ENCODE measurements at places on chromosomes 1 and 21.

- DNase-seq: no peak
These were observed 4.8 kb downstream of the CTH start for GRCh38 chr1:70415882-70416281.

DNA sequence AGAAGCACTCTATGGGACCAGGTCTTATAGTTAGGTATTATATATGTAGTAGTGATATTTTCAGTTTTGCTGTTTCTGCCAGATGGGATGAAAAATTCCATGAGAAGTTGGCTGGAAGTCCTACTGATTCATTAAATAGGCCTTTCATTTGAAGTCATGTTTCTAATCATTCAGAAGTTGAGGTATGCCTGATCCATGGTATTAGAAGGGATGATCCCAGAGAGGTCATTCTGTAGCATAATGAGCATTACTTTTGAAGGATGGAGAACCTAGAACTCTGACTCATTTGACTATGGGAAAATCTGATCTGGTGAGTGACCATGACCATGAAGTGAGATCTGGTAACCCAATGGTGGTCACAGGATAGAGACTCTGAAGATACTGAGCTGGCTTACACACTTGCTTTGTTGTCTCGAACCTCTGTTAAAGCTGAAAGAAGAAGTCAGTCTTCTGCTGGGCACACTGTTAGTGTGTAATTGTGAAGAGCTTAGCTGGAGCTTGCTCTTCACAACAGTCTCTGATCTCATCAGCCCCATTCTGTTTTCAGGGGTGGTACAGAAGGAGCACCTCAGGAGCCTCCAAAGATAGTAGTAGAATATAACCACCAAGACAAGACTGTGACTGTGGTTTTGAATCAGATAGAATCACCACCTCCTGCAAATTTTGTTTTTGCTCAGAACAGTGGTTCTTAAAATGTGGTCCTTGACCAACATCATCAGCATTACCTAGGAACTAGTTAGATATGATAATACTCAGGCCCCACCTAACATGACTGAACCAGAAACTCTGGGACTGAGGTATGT, 9.0 kb downstream of the MGST3 start:
- peak; percentile 40 for DNase-seq

DNA sequence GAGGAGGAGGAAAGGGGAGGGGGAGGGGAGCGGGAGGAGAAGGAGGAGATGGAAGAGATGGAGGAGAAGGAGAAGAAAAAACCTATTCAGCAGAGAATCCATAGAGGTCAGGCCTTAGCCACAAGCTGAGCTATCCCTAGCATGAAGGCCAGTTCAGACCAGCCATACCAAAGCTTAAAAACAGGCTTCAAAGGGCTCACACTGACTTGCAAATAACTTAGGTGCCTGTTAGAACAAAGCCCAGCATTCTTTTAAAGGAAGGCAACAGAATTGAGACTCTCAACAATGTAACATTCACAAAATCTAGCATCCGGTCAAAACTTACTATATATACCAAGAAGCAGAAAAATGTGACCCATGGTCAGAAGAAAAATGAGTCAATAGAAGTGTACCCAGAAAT, 43.6 kb upstream of the IFFO2 start:
- no peak for DNase-seq

- peak; percentile 40 for DNase-seq
These were observed 61.9 kb downstream of the DNTTIP2 start for GRCh38 chr1:93816970-93817678.

GRCh38 chr1:152447484-152447883, 33.4 kb upstream of the CRNN start:
- DNase-seq: no peak

DNA sequence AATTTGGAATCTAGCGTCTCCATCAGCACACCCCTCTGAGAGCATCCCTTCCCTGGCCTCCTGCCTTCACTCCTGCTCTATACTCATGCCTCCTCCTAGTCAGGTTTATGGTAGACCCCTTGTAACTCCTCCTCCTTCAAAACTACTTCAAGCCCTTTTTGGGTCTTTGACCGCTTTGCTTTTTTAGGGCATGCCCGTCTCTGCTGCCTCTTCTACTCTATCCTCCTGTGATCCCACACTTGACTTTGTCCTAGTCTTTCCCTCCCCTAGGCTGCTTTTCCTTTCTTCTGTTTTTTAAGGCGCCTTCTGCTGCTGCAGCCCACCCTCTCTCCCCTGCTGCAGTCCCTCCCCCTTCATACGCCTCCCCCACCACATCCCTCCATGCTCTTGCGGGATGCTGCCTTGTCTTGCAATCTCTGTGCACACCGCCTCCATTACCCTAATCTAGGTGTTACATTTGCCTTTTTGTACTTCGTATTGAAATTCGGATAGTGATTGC, 1.5 kb downstream of the SNX27 start:
- peak; percentile 30 for DNase-seq

- DNase-seq: no peak
These were observed 164.8 kb upstream of the COL6A1 start for GRCh38 chr21:45816794-45817193.

DNA sequence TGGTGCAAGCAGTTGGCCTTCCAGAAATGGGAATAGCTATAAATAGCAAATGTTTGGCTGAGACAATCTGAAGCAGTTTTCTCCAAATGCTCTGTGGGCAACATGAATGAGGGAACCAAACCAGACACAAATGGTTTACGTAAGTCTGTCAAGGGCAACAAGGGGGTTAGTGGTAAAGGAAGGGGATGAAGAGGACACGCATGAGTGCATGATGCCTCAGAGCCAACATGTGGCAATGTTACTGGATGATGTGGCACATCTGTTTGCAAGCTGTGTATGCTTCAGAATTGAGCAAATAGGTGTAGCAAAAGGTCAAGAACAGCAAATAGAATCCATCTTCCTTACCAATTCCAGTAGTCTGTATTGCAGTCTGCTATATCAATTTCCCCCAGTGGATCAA, 76.3 kb upstream of the LMO4 start:
- DNase-seq: peak; percentile 93

DNA sequence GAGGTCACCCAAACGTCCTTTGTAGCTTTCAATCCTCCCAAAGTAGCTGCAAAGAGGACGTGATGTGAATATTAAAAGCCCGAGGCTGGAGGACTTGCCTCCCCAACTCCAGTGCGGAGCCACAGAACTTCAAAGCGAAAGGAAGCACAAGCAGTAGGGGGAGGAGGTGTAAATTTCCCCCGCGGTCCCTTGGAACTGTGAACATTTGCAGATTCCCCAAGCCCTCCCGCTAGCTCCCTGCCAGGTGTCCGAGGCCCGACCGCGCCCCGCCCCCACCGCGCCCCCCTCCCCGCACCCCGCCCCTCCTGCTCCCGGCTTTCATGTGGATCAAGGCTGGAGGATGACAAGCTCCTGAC, 41.5 kb upstream of the HAO2 start:
- no peak for DNase-seq

DNA sequence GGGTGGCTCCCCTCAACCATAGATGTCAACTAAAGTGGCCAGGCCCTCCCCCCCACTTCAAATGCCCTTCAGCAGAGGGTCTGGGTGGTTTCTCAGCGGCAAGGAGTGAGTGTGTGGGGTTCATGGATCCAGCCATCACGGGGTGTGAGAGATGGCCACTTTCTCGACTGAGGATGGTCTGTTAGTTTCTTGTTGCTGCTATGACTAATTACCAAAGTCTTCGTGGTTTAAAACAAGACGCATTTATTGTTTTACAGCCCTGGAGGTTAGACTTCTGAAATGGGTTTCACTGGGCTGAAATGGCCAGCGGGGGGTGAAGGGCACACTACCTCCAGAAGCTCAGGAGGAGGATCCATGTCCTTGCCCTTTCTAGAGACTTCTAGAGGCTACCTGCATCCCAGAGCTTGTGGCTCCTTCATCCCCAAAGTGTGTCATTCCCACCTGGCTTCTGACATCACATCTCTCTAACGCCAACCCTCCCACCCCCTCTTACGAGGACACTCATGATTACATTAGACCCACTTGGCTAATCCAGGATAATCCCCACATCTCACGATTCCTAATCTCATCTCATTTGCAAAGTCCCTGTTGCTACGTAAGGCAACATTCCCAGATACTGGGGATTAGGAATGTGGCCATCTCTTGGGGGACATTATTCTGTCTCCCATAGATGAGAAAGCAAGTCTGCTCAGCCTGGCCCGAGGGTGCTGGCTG, 53.0 kb downstream of the EPHB2 start:
- no peak for DNase-seq

DNA sequence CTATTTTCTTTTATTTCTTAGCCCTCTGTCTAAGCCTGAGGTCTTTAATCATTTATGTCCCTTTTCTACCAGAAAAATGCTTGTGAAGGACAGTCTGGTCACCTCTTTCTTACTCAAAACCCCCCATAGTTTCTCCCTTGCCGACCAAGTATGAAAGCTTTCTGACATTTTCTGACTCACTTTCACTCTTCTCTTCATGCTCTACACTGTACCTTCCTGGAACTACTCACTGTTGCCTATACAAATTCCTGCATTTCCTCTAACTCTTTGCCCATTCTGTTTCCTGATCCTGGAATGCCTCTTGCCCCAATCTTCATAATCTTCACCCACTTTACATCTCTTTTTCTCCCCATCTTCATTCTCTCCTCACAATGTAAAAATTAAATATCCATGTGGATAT, 380.0 kb downstream of the HHIPL2 start:
- DNase-seq: peak; percentile 55

DNA sequence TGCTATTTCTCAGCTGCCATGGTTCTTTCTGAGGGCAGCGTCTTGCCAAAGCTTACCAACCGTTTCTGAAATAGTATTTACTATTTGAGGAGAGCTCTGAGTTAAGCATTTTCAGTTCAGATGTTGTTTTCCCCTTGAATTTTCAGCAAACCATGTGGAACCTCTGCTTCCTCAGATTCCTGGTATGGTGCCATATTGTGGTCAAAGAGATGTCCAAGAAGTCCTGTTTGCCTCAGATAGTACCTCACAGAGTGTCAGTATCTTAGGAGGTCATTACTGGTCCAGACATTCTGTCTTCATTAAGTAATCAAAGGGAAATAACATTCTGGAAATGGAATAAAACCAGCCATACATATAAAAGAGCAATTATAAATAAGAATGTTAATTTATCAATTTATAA, 36.6 kb downstream of the VANGL2 start:
- DNase-seq: no peak

- no peak for DNase-seq
These were observed 42.4 kb downstream of the CHD5 start for GRCh38 chr1:6137758-6138157.

DNA sequence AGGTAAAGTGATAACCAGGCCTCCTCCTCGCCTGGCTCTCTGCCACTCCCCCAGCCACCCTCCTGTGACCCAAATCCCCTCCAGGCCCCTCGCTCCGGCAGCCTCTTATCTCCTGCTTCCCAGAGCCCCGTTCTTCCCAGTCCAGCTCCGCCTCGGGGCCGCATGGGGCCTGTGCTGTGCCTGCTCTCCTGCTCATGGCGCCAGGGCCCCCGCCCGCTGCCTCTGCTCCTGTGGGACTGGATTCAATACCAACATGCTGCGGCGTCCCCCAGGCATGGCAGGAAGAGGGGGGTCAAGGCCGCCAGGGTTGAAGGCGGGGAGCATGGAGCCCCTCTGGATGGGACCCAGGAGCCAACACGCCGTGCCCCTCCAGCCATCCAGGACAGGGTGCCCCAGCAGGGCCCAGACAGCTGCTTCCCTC, 213.0 kb upstream of the VAMP3 start:
- no peak for DNase-seq

DNA sequence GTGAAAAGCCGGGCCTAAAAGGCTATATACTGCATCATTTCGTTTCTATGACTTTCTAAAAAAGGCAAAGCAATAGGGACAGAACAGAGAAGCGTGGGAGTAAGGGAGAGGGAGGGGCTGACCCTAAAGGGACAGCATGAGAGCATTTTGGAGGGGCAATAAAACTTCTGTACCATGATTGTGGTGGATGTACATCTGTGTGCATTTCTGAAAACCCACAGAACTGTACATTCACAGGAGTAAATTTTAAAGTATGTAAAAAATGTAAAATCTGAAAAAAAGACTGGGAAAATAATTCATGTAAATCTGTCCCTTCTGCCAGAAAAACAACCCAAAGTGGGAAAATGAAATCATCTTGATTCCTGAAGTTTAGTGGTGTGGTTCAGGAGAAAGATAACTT, 235.4 kb downstream of the CENPF start:
- DNase-seq: peak; percentile 51

DNA sequence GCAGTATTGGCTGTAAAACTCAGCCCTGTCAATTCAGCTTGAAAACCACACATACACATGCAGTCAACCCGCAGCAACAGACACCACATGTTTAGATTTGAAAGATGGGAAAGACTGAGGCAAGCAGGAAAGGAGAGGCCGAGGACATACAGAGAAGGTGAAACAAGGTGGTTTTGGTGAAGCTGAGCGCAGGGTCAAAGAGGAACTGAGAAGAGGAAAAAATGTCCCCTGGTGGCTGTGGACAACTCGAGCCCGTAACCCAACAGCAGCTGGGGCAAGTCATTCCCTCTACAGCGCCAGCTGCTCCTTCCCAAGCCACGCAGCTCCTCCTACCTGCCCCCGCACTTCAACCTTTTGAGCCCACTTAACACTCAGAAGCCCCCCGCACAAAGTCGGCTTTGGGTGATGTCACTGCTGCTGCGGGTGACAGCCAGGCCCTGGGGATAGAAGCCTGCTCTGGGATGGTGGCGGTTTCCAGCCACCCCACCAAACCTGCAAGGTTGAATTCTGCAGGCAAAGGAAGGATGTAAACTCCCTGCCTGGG, 63.0 kb downstream of the KCNN3 start:
- no peak for DNase-seq

DNA sequence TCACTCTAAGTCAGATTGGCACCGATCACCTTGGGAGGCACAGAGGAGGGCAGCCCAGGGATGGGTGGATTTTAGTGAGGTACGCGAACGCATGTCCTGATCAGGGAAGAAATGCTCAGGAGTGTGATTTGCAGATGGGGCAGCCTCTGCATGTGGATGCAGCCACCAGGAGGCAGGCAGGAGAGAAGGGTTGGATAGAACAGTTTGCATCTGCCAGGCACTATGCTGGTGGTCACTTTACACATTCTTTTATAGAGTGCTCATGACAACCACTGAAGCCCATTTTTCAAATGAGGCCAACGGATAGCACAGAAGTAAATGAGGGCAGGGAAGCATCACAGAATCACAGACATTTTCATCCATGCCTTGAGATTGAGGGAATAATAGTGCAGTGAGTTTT, 5.7 kb downstream of the LAMB3 start:
- DNase-seq: peak; percentile 49

DNA sequence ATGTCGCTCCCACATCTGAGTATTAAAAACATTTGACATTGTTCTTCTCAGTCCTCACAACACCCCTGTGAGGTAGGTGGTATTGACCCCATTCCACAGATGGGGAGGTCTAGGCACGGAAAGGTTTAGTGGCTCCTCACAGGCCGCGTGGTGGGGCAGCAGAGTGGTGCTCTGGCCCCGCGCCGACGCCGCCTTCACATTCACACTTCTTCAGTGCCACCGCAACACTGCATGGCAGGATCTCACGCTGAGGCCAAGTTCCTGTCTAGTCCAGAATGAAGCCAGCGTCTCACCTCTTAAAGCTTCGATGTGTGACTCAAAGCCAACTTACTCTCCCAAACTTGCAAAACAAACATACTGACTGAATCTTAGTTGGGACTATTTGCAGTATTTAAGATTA, 12.1 kb downstream of the ICMT start:
- DNase-seq: no peak
